SK-MEL-5 (cell line): ENCODE measurements at places on chromosomes 4 and X. TPM values are rescaled to one million over a fixed set of nuclear protein-coding genes. Genes with fewer than 3 reads are reported as not detected.

Gene EPHA5
- total RNA-seq: 6.0 and 8.7 TPM in 2 replicates

Gene IGSF1
- 0.05 and 0.16 TPM in 2 replicates for total RNA-seq

DNA sequence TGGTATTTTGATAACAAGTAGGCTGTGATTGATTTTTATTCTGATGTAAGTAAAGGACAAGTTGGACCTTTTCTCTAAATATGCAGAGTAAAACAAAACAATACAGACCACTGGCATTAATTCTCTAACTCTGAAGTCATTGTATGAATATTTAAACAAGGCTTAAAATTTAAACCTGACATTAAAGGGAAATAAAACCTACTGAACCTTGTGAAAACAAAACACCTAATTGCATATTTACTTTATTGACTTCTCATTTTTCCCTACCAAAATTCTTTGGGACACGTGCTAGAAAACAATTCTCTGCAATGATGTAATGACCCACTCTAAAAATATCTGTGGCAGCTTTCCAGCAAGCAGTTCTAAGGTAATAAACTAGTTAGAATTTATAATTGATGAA lies 369.7 kb upstream of the TRAM1L1 start:
- DNase-seq: no peak

GRCh38 chrX:16867947-16868346 lies 2.2 kb downstream of the RBBP7 start:
- no peak for DNase-seq

- DNase-seq: no peak
Measured at GRCh38 chr4:67744561-67745283, 9.5 kb downstream of the GNRHR start.

DNA sequence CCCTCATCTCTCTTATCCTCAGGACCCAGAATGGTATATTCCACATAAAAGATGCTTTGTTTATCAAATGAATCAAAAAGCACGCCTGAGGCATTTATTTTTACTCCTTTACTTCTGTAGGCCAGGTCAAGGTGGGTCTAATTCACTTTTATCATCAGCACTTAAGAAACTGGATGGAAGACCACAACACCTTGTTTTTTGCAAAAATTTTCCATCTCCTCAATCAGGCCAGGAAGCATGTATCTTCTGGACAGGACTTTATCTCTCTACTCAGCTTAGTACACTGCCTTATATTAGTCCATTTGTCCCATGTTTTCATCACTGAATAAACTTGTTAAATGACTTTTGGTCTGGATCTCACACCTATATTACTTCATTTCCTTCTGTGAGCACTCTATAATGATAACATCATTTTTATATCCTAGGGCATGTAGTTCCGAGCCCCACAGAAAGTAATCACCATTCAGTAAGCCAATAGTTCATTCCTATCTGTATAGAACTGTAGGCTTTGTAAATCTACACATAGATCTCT lies 260.5 kb downstream of the CHIC1 start:
- no peak for DNase-seq
